ENCODE measurements at places on chromosomes 7 and 10. TPM values are rescaled to one million over a fixed set of nuclear protein-coding genes. Genes with fewer than 3 reads are reported as not detected.

Gene GPC2
- 6.5 TPM for total RNA-seq

Gene BCL7B
- total RNA-seq = 35.9 TPM

Gene SPDYE8
- not detected for total RNA-seq

Gene MTERF1
- total RNA-seq = 8.8 TPM

Gene IL6
- total RNA-seq = 3.7 TPM

Gene HTR7
- total RNA-seq = under 0.01 TPM

Gene EIF5AL1
- 1.3 TPM for total RNA-seq

Gene SLC29A3
- total RNA-seq = 3.4 TPM

Gene SLC39A12
- total RNA-seq = not detected

Gene SOSTDC1
- not detected for total RNA-seq

Gene PALS2
- 21.9 TPM for total RNA-seq

Gene HHEX
- total RNA-seq = 65.0 TPM

Gene MMD2
- total RNA-seq = not detected

Gene LIPF
- not detected for total RNA-seq

Gene CDHR3
- 2.1 TPM for total RNA-seq

Gene HTR5A
- not detected for total RNA-seq

Gene TCERG1L
- total RNA-seq = not detected

Gene MRPS16
- 79.4 TPM for total RNA-seq

Gene LBX1
- not detected for total RNA-seq

Gene ANXA8
- not detected for total RNA-seq

Gene LIPK
- not detected for total RNA-seq

Gene SLC13A1
- total RNA-seq = not detected

Gene LRRTM3
- not detected for total RNA-seq

Gene SLC18A3
- not detected for total RNA-seq

Gene ADIRF
- total RNA-seq = 11.4 TPM

Gene RAMP3
- not detected for total RNA-seq
